Colonic mucosa (tissue), 4 donors: ENCODE measurements at places on chromosomes 16 and 17. TPM values are rescaled to one million over a fixed set of nuclear protein-coding genes. Genes with fewer than 3 reads are reported as not detected.

The ASPSCR1 gene
- 43.0 TPM for total RNA-seq

The SULT1A1 gene
- 61.7 TPM for total RNA-seq

The ATF7IP2 gene
- 5.8 TPM for total RNA-seq

The ERN2 gene
- total RNA-seq: 191 TPM

The SLC35G6 gene
- total RNA-seq: not detected

The CEP295NL gene
- 0.82 TPM for total RNA-seq

The SLC52A1 gene
- total RNA-seq: 2.6 TPM

The PRR35 gene
- total RNA-seq: not detected

The GPR179 gene
- total RNA-seq: 0.03 TPM

The TK1 gene
- total RNA-seq: 37.7 TPM

The ALG1 gene
- 27.7 TPM for total RNA-seq

The LPCAT2 gene
- total RNA-seq: 30.5 TPM

The PDPR gene
- 18.9 TPM for total RNA-seq

The FOXL1 gene
- total RNA-seq: 3.2 TPM

The CDK3 gene
- total RNA-seq: 5.3 TPM

The DRG2 gene
- total RNA-seq: 25.6 TPM

The SOST gene
- not detected for total RNA-seq

The CCL14 gene
- total RNA-seq: 2.4 TPM

The PRSS21 gene
- total RNA-seq: 1.1 TPM

The JMJD8 gene
- 40.7 TPM for total RNA-seq

The NOTUM gene
- total RNA-seq: 0.57 TPM

The ESRP2 gene
- total RNA-seq: 76.6 TPM

The TNFSF12 gene
- 18.3 TPM for total RNA-seq

The CD300E gene
- 1.2 TPM for total RNA-seq

The ADCY7 gene
- total RNA-seq: 19.2 TPM

The EXOC3L1 gene
- total RNA-seq: 2.3 TPM

The MYH11 gene
- 30.0 TPM for total RNA-seq

The KRT27 gene
- total RNA-seq: not detected

The KRTAP2-3 gene
- not detected for total RNA-seq

The TLCD3B gene
- 0.16 TPM for total RNA-seq

The QRICH2 gene
- 5.7 TPM for total RNA-seq

The ANKS4B gene
- 62.9 TPM for total RNA-seq
